Skin of body (tissue), 3 donors: ENCODE measurements at places on chromosomes 7 and 10. TPM values are rescaled to one million over a fixed set of nuclear protein-coding genes. Genes with fewer than 3 reads are reported as not detected.
A peak's percentile ranks its signal among the peaks of the same experiment; 100 is the strongest.

- DNase-seq = no peak
Observed at GRCh38 chr7:99791667-99792369, 7.8 kb upstream of the CYP3A4 start.

- DNase-seq = no peak
Observed at GRCh38 chr7:142452791-142453190, 194.9 kb upstream of the PRSS58 start.

TWIST1 gene
- 39.9 TPM for total RNA-seq

GRCh38 chr10:99693933-99694583 lies 34.7 kb downstream of the ENTPD7 start:
- no peak for DNase-seq

VAX1 gene
- not detected for total RNA-seq

DNA sequence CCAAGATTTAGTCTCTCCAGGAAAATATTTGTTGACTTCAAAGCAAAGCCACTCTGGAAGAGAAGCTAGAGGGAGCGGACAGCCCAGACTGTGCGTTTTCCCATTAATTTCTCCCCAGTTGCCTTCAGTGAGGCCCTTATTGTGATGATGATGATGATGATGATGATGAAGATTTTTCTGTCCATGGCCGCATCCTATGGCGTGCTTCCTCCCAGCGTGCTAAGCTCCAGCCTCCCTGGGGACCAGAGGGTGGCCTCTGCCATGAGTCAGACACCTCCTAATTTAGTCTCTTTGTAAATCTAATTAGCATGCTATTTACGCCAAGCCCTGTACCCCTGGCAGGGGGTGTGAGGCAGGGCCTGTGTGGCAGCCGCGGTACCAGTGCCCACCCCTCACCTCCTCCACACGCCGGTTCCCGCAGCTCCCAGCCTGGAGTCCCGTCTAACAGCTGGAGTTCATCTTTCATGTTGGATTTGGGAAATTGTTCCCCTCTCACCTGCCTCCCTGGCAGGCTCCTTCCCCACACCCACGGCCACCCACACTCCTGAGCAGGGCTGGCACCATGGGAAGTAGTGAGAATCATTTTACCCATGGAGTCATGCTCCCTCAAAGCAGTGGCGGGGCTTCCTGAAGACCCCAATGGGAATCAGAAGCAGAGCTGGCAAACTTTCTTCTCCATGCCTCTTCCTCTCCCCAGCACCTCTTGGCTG lies 92.2 kb downstream of the C10orf105 start:
- no peak for DNase-seq

- peak; percentile 54 for DNase-seq
Observed at GRCh38 chr7:2157473-2158279, 75.1 kb downstream of the MAD1L1 start.

SPDYE1 gene
- total RNA-seq = 0.10 TPM

DNA sequence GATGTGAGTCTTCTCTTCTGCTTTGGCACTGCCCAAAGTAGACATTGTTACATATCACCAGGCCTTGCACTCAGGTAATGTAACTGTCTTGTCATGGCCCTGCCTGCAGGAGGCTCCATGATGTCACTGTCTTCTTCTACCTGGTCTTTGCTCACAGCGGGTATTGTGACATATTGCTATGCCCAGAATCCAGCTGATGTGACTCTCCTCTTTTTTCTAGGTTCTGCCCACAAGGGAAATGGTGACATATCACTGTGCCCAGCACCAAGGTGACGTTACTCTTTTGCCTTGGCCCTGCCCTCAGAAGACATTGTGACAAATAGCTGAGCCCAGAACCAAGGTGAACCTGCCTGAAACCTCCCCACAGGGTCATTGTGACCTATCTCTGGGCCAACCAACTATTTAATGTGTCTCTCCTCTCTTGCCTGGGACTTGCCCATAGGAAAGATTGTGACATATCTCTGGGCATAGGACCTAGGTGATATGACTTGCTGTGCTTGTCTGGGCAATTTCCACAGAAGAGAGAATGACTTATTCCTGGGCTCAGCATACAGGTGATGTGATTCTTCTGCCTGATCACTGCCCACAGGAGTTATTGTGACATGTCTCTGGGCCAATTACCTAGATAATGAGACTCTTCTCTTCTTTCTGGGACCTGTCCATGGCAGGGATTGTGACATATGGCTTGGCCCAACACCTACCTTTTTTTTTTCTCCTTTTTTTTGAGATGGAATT lies 26.5 kb upstream of the ZNF107 start:
- DNase-seq = no peak

RHOBTB1 gene
- total RNA-seq = 22.8 TPM

THNSL1 gene
- total RNA-seq = 5.6 TPM

DNA sequence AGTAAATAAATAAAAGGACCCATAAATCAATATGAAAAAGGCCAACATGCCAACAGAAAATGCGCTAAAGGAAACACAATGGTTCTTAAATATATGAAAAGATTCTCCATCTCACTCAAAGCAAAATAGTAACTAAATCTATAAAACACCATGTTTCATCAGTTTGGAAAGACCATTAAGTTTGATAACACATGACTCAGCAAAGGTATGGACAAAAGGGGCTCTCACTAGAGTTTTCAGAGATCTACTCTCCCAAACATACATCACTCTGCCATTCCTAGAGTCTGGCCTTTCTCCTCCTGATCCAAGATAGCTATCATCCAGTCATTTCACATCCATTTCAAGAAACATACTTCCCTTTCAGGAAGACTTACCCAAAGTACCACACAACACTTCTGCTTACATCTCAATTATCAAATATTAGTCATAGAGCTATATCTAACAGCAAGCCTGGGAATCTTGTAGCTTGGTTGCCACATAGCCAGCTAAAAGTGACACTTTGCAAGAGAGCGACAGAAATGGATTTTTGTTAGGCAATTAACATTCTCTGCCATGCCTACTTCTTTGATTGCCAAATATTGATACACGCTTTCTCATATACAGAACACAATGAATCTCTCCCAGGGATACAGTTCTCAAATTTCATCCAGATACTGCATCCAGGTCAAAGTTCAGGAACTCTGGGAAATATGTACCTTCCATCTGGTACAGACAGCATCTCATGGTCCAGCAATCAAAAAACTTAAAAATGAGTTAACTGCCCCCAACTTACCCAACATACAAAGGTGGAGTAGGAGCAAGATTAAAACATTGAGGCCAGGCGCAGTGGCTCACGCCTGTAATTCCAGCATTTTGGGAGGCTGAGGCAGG lies 28.8 kb downstream of the TOMM7 start:
- no peak for DNase-seq

DAGLB gene
- total RNA-seq = 12.6 TPM

DNA sequence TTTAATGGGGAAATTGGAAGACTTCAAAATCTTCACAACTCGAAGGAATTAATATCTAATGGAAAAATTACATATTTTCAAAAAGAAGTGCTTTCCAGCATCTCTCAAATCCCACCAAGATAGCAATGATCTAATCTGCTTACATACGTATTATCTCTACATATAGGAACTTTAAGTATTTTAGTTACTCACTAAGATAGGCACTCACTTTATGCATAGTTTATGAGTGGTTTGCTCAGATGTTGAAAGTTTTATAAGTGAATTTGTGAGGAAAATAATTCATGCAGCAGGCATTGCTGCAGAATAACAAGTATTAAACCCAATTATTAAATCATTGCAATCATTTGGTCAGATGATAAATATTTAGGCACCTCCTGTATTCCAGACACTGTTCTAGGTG lies 2.3 kb upstream of the CYTH3 start:
- no peak for DNase-seq

- DNase-seq = no peak
Observed at GRCh38 chr7:79968077-79968648, 166.5 kb upstream of the GNAI1 start.

OPALIN gene
- not detected for total RNA-seq

- no peak for DNase-seq
Observed at GRCh38 chr10:70051848-70052247, 798 bp upstream of the MACROH2A2 start.

DNA sequence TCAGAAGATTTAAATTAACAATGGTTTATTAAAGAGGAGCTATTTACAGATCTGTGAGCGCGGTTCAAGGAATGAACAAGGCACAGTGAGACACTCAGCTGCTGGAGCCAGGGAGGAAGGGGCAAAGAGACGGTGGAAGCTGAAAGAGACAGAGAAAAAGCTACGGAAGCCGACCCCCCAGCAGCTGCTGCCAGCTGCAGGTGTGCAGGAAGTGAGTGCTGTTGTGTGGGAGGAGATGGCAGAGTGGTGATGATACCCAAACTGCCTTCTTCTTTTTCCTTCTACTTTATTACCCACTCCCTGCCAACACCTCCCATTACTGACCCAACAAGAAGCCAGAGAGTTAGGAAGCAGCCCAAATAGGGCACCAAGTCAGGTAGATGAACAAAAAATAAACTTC lies 41.9 kb upstream of the MBL2 start:
- DNase-seq = no peak

GRCh38 chr10:1185911-1186682 lies 129.9 kb downstream of the WDR37 start:
- no peak for DNase-seq

DNA sequence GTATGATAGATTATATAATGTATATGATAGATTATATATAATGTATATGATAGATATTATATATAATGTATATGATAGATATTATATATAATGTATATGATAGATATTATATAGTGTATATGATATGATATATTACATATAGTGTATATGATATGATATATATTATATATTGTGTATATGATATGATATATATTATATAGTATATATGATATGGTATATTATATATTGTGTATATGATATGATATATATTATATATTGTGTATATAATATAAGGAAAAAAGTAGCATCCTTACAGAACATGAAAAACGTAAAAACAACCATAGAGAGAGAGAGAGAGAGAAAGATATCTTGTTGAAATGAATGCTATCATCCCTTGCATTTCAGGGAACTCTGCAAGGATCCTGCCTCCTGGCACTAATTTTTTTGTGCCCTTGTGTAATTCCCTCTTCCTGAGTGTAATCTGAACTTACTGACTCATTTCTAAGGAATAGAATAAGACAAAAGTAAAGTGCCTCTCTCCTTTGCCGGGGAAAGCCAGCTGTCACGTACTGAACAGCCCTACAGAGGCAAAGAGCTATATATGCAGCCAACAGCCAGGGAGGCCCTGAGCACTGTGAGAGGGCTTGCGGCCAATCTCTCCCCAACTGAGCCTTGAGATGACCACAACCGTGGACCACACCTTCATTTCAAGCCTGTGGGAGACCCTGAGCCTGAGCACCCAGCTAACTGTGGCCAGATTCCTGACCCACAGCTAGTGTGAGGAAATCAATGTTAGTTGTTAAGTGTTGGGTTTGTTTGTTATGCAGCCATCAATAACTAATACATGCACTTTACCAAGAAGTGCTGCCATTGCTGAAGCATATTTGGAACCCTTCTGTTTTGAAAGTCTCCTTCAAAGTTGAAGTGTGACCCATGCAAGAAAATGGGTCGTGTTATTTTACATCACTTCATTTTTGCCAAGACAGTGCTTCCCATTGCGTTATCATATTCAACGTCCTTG lies 61.1 kb upstream of the EZH2 start:
- DNase-seq = no peak

- no peak for DNase-seq
Observed at GRCh38 chr10:100204370-100204769, 18.5 kb upstream of the ERLIN1 start.

- DNase-seq = no peak
Observed at GRCh38 chr7:24982917-24983316, 2.9 kb upstream of the OSBPL3 start.

- DNase-seq = no peak
Observed at GRCh38 chr7:43669286-43670081, 59.8 kb downstream of the COA1 start.

PRSS1 gene
- not detected for total RNA-seq

UCN3 gene
- not detected for total RNA-seq

TLX1 gene
- not detected for total RNA-seq
